ENCODE measurements at places on chromosomes 2 and 18.
A peak's percentile ranks its signal among the peaks of the same experiment; 100 is the strongest.

DNA sequence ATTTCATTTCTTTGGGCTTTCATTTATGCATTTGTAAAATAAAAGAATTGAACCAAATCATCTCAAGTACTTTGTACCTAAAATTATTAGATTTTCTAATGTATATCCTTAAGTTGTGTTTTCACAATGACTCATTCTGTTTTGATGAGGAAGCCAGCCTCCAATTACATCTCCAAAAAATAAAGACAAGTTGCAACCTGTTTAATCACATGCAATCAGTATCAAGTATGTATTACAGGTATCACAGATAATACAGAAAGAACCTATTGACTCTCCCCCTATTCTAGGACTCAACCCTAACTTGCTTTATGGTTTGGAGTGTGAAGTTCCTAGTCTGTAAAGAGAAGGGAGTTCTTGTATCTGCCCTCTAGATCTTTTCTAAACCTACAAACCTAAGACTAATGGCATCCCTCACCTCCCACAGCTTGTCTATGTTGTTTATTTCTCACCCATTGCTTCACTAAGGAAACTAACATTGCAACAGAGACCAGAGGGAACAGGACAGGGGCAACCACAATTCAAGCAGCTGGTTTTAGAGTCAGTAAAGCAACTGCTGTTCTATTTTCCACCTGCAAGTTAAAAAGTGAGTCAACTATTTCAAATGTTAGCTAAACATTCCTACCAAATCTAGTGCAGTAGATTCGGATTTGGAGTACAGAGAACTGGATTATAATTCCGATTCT, 141.1 kb upstream of the ETAA1 start:
- no peak for DNase-seq

- DNase-seq: no peak
Measured at GRCh38 chr2:224165901-224166319, 126.8 kb upstream of the SERPINE2 start.

- DNase-seq: no peak
Measured at GRCh38 chr18:36337679-36338402, 40.3 kb downstream of the FHOD3 start.

DNA sequence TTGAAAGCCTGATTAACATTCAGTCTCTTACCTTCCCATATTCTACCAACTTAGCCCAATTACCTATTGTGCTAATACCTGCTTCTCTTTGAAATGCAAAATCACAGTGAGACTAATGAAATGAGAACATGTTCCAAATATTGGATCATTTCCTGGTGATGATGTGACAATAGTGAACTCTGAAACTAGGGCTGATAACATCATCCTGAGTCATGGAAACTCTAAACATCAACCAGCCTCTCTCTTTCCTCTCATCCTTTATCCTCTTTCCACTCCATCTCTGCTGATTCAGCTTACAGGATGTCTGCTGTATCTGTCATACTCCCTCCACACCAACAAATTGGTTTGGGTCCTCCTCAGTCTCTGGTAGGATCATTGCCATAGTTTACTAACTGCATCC, 98.8 kb upstream of the NCKAP5 start:
- DNase-seq: no peak

DNA sequence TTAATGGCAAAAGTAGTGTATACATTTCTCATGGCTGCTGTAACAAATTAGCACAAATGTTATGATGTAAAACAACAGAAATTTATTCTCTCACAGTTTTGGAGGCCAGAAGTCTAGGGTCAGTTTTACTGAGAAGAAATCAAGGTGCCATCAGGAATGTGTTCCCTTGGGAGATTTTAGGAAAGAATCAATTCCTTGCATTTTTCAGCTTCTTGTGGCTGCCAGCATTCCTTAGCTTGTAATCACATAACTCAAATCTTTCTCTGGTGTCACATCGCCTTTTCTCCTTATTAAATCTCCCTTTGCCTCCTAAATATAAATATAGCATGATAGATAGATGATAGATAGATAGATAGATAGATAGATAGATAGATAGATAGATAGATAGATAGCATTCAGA, 307.0 kb upstream of the REG3G start:
- no peak for DNase-seq

DNA sequence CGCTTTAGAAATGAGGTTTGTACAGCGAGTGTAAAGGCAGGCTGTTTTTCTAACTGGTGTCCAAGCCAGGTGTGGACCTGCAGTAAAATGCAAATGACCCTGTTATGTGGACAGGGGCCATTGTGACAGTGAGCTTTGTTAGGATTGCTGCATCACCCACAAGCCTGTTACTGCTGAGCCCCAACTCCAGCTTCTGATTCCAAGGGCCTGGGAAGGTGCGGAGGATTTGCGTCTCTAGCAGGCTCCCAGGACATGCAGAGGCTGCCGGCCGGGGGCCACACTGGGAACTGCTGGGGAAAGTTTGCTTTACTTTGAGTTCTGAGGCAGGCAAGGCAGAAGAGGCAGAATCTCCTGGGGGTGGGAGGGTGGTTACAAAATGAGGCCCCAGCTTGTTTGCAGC, 164.1 kb downstream of the GLI2 start:
- no peak for DNase-seq

GRCh38 chr2:104638859-104639202, 215.1 kb upstream of the POU3F3 start:
- DNase-seq: no peak

DNA sequence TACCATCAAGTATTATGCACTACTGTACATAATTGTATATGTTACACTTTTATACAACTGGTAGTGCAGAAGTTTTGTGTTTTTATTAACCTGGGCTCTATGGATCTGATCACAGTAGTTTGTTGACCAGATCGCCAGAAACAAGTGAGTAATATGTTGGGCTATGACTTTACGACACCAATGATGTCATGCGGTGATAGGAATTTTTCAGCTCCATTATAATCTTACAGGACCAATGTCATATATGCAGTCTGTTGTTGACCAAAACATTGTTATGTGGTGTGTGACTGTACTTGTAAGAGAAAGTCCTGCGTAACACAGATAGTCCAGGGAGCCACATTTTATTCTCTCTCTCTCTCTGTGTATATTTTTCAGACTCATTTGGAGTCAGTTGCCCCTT, 4.5 kb upstream of the ACOXL start:
- no peak for DNase-seq

GRCh38 chr2:40178171-40178778, 273.6 kb downstream of the SLC8A1 start:
- DNase-seq: no peak

DNA sequence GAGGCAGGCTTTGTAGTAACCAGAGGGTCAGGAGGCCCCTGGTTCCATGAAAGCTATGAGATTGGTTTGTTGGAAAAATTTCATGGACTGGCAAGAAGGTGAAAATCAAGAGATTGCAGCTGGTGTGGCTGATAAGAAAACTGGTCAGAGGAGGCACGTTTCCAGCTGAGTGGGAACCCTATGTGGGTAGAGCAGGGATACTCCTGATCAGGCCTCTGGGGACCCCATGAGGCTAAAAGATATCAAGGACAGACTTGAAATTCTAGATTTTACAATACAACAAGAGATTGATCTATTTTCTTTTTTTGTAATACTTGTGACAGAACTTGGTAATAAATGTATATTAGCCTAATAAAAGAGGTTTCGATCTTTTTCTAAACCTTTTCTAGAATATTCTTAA, 1615.1 kb downstream of the DPP10 start:
- DNase-seq: no peak

DNA sequence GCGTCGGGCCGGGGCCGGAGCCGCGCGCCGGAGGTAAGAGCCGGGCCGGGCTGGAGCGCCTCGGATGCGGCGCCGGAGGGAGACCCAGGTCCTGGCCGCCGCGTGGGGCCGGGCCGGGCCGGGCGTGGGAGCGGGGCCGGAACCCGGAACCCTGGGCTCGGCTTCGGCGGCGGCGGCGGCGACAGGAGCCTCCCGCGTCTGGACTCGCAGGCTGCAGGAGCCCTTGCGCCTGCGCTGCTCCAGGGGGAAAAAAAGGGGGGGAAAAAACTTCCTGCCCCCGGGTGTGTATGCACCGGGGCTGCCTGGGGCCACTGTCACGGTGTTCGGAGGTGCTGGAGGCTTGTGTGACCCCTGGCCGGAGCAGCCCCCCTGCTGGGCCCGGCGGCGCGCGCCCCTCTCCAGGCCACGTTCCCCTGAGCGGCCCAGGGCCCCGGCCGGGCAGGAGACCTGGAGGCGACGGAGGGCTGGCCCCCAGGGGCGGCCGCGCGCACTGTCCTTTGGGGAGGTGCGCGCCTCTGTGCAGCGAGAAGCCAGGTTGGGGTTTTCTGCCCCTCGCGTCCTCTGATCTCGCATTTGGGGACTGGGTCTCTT, 864 bp downstream of the KLHL29 start:
- DNase-seq: peak; percentile 34

- DNase-seq: no peak
Measured at GRCh38 chr2:96154506-96155380, 9.5 kb upstream of the DUSP2 start.

GRCh38 chr2:74693668-74694067, 39.6 kb downstream of the SEMA4F start:
- DNase-seq: no peak

DNA sequence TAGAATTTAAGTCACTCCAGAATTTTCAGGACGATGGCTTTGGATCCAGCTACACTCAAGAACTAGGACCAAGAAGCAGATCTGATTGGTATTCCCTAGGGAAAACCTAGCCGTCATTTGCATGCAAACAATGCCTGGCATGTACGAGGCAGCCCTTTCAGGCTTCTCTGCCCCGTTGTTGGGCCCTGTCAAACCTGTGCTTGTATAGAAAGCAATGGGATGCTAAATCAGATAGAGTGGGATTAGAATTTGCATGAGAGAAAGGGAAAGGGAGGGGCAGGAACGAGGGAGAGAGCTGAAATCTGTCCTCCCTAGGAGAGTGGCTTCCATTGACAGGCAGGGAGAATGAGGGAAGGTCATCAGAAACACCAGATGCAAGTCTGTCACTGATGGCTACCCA, 28.6 kb downstream of the ARID5A start:
- DNase-seq: no peak

- no peak for DNase-seq
Measured at GRCh38 chr2:109089602-109090300, 39.3 kb upstream of the SH3RF3 start.

- DNase-seq: no peak
Measured at GRCh38 chr2:78779761-78780160, 245.7 kb upstream of the REG3G start.

DNA sequence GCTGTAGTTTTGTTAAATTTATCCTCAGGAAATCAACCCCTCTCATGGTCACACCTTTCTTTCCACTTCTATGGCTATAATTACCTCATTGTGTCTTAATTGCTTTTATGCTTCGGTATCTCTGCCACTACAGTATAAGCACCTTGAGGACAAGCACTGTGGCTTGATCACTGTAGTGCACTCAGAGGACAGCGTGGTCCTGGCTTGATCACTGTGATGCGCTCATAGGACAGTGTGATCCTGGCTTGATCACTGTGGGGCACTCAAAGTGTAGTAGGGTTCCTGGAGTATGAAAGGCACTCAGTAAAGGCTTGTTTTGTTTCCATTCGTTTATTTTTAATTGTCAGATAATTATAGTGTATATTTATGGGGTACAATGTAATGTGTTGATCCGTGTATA, 44.2 kb downstream of the DTNA start:
- no peak for DNase-seq

DNA sequence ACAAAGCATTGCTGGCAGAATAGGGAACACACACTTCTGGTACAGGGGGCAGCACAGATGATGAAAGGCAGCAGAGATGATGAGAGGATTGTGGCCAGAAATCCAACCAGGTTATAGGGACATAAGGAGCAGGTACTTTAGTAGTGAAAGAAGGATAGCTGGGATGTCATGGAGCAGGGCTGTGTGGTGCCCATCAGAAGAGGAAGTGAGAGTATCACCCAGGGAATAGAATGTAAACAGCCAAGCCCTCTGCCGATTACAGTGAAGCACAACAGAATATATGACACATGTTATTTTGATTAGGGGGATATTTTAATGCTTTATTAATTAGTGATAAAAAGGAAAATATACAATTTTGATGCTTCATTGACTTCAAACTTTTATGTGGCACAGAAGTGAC, 883.4 kb upstream of the CDH2 start:
- no peak for DNase-seq

DNA sequence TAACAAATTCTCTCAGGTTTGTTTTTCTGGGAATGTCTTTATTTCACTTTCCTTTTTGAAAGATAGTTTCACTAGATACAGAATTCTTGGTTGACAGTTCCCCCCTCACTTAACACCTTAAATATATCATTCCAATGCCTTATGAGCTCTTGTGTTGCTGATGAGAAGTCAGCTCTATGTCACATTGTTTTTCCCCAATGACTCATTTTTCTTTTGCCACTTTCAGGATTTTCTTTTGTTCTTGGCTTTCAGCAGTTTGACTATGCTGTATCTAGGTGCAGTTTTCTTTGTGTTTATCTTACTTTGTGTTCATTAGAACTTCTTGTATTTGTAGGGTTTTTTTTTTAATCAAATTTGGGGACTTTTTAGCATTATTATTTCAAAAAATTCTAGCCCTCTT, 5.6 kb upstream of the RALBP1 start:
- no peak for DNase-seq

DNA sequence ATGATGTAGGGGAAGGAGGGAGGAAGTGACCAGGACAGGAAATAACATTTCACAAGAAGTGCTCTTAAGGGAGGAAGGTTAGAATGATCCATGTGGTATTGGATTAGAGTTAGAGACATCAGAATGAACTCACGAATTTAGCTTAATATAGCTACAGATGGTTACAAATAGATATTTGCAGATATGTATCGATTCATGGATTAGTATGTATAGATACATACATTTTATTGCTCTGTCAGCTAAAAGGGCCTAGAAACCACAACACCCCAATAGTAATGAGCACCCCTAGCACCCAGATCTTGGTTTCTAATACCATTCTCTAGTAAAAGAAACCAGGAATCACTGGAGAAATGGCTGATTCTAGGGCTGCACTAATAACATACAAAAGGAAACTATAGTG, 59.6 kb upstream of the LTBP1 start:
- DNase-seq: no peak

DNA sequence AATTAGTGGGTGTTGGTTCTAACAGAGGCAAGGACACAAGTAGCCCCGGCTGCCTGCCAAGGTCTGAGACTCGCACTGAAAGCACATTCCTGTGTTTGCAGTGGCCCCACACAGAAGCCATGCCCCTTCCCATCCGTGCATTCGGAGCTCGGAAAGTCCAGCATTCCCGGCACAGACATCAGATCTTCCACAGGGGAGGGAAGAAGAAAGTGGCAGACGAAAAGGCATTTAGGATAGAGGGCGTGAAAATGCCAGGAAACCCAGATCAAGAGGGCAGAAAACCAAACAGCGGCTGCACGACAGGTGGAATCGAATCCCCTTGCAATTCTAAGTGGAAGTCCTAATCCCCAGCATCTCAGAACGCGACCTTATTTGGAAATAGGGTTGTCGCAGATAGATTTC, 105.5 kb upstream of the ASB18 start:
- no peak for DNase-seq

DNA sequence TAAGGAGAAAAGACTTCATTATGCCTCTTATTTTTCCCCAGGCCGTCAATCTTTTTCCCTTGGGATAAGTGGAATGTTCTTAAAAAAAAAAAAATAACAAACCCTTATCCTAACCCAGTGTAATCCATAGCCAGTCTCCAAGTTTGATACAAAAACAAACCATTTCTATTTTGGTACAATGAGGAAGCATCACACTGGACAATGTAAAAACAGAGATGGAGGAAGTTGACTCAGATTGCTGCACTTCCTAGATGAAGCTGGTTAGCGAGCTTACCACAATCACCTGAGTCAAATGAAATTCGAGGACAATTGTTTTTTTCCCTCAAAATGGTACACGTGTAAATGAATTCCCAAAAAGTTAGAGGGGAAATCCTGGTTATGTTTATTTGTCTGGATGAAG, 259.7 kb downstream of the TCF4 start:
- DNase-seq: no peak

Measured in activated naive CD4-positive, alpha-beta T cell treated with anti-CD3 and anti-CD28 coated beads, Interleukin-2, amount 50 U/mL, for 72 hours (primary cell).